Stimulated activated CD4-positive, alpha-beta T cell treated with anti-CD3 and anti-CD28 coated beads, Interleukin-4, amount 100 ng/mL, for 24 hours (primary cell): ENCODE measurements at places on chromosomes 6 and 20.

- no peak for DNase-seq
Measured at GRCh38 chr6:146985111-146985510, 219.1 kb upstream of the STXBP5 start.

GRCh38 chr6:164928728-164929407 lies 380.5 kb downstream of the C6orf118 start:
- DNase-seq, result no peak

DNA sequence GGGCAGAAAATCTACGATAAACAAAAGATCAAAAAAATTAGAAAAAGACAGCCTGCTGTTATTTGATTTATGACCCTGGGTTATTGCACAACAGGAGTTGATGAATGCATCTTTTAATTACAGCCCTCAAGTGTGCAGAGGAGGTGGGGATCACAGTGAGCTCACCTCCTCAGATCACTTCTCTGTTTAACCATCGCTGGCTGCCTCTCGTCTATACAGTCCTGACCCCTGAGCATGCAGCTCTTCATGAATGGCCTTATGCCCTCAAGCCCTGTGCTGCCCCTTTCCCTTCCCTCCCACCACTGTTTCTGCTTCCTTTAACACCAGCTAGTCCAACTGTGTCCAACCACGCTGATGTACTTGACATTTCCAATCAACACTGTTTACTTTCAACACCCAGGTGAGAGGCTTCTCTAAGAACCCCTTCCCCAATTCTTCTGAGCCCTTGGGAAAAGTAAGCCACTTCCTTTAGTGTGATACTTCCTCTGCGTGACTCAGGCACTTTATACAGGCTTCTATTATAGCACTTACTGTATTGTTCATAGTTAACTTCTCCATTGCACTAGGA lies 60.6 kb upstream of the RIPOR2 start:
- DNase-seq, result no peak

- no peak for DNase-seq
Measured at GRCh38 chr20:61185841-61186601, 66.0 kb upstream of the CDH4 start.
